Activated CD4-positive, alpha-beta T cell treated with anti-CD3 and anti-CD28 coated beads, Interleukin-2, Interleukin-4, amounts not matched to agents 100 ng/mL and 50 ng/mL, durations not matched to agents 16 hours and 8 hours (primary cell): ENCODE measurements at places on chromosomes 4 and X.

- DNase-seq: no peak
These were observed 1.1 kb upstream of the MANBA start for GRCh38 chr4:102761906-102762305.

- no peak for DNase-seq
These were observed 17.6 kb downstream of the SH3RF1 start for GRCh38 chr4:169253113-169253671.

GRCh38 chr4:156547439-156547838, 424.2 kb downstream of the PDGFC start:
- no peak for DNase-seq

DNA sequence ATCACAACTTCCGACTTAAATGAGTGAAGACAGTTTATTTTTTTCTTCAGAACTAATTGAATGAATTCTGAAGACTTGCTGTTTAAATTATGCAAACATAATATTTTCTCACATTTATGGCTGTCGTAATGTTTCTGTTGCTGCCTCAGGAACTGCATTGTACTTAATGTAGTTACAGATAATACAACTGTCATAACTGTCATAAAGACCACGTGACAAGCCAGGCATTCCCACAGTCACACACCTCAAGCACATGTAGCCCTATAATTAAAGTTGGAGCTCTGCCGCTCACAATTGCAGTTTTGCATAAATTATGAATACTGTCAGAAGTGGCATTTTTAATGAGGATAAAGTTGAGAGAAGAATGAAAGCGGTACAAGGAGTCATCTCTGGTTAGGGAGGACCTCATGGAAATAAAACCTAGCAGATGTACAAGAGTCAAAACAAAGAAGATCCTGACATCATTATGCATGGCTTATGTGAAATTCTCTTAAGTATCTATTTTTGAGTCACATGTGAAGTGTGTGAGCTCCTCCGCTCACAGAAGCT, 38.5 kb upstream of the GALNTL6 start:
- DNase-seq: no peak

DNA sequence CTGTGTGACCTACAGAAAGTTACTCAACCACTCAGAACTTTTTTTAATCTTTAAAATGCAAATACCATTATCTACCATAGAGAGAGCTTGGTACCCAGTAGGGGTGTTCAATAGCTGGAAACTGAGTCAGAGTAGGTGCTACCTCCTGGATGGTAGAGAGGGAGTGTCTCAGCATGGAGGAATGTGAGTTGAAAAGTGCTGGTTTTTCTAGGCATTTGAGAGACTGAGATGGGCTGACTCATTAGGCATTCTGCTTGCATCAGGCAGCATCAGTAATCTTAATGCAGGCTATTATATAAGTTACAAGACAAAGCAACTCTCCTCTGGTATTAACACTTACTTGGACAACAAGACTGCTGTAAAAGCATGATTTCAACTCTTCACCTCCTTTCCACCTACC, 70.9 kb upstream of the ARHGEF9 start:
- no peak for DNase-seq

- no peak for DNase-seq
These were observed 77.1 kb upstream of the NDST4 start for GRCh38 chr4:115190529-115190928.

- no peak for DNase-seq
These were observed 498.4 kb downstream of the BCOR start for GRCh38 chrX:39599339-39599738.

DNA sequence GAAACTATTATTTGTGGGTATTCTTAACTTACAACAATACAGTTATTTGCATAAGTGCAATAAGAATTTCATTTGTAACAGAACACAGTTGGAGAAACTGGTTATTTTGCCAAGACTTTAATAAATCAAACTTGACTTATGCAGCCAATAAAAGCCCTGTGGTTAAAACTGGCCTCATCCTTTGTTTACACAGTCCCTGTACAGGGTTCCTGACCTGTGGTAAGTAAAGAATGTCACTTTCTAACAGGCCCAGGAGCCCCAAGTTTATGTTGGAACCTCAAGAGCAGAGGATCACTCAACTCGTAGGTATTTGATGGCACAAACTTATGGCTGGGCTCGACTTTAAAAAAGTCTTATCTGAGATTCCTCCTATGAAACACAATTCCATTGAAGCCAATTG, 88.6 kb upstream of the PTCHD1 start:
- no peak for DNase-seq

GRCh38 chr4:172992648-172993378, 175.8 kb upstream of the GALNT7 start:
- no peak for DNase-seq

DNA sequence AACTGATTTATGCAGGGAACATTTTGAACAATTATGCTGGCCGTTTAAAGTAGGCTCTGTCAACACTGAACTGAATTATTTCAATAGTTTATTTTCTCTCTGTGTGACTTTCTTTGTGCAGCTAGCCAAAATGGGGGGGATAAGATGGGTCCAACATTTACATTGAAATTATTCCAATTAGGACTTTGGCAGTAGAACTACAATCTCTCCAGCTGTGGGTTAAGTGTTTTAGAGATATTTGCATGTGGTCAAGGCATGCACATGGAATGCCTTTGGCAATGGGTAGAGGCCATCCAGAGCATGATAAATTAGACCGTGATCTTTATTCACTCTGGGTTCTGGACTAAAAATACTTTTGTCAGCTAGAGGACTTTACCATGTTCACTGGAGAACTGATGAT, 107.9 kb upstream of the ELOVL6 start:
- DNase-seq: no peak

DNA sequence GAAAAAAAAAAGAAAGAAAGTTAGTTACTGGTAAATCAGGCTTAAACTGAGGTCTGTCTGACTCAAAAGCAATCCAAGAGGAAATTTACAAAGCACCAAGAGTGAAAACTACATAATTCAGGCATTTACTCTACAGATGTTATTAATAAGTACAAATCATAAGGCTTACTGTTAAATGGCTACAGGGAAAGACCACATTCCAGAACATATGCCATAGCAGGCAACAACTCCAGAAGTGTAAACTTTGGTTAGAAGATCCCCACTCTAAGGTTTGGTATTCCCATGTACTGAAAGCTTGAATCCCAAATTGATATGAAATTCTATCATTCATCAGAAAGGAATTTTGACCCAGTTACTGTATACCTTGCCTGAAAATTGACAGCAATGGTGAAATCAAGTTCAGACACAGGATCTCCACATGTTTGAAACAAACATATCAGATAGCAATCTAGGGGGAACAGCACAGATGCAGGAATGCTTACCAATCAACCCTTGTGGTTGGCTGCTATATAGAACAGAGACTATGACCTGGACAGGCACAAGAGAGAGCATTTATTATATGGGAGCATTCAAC, 6.6 kb downstream of the USP26 start:
- no peak for DNase-seq

DNA sequence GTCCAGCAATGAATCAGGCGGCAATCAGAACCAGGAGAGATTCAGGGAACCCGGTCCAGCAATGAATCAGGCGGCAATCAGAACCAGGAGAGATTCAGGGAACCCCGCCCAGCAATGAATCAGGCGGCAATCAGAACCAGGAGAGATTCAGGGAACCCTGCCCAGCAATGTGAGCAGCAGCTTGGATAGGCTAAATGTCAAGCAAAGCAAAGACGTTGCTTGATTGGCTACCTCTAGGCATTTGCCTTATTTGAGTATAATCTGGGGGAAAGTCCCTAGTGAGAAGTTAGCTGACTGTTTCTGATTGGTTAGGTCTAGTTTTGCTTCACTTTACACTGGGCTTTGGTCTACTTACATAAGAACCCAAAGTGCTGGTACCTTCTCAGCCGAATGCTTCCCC, 1212.2 kb upstream of the TENM3 start:
- no peak for DNase-seq

- no peak for DNase-seq
These were observed 35.4 kb upstream of the HPSE start for GRCh38 chr4:83369831-83370639.

DNA sequence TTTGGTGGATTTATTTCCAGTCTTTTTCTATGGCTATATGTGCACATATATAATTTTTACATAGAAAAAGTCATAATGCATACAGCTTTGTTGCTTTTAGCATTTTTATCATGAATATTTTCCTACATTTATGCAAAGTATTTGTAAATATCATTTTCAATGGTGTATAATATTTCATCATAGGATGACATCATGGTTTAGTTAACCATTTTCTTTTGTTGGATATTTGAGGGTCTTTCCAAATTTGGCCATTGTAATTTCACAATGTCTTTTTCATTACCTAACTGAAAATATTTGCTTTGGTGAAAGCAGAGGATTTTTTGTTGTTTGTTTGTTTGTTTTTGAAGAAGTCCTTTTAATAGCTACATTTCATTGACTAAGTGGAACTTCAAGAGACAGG, 31.0 kb downstream of the PAK3 start:
- no peak for DNase-seq

- DNase-seq: no peak
These were observed 43.3 kb downstream of the SHROOM4 start for GRCh38 chrX:50770702-50771101.

- DNase-seq: no peak
These were observed 4.6 kb downstream of the CTBP1 start for GRCh38 chr4:1244081-1244977.
